NCI-H2107 (cell line): ENCODE measurements at places on chromosomes 13 and 19.
A peak's percentile ranks its signal among the peaks of the same experiment; 100 is the strongest.

DNA sequence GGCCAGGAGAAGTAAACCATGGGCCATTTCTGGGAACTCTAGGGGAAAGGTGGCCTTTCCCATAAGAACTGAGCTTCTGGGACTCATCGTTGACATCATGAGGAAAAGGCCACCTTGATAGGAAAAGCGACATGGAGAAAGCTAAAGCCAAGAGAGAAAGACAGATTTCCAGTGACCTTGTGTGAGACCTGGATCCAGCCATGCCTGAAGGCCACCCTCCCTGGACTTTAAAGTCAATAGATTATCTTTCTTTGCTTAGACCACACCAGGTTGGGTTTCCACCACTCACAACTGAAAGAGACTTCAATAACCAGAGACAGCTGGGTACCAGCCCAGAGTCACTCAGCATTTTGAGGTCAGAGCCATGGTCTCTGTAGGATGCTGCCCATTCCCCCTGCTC lies 3.5 kb downstream of the CYP4F2 start:
- DNase-seq = no peak

- DNase-seq = no peak
Observed at GRCh38 chr19:12647047-12647446, 19.5 kb downstream of the MAN2B1 start.

DNA sequence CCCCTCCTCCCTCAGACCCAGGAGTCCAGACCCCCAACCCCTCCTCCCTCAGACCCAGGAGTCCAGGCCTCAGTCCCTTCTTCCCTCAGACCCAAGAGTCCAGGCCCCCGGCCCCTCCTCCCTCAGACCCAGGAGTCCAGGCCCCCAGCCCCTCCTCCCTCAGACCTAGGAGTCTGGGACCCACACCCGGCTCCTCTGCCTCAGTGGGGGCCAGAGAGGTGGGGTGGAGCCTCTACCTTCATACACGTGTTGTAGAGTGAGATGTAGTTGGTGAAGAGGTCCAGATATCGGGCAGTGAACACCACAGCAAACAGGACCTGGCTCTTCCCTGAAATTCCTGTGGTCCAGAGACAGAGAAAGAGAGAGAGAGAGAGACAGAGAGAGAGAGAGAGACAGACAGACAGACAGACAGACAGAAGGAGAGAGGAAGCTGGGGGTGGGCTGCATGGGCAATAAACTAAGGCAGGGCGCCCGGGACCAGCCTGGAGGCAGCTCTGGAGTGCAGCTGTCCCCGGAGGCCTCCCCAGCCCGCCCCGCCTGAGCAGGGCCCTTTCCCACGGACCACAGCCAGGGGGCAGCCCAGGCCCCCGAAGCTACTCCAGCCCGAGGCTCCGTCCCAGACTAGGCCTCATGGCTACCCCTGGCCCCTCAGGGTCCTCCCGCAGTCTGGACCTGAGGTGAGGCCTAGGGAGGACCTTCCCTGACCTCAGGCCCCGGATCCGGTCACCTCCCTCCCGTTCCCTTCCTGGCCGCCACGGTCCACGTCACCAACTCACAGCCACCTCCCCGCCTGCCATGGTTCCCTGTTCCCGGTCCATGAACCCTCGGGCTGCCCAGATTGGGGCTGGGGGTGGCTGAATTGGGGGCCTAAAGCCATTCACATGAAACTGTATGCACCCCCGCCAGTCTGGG lies 907 bp downstream of the KDELR1 start:
- DNase-seq = no peak

DNA sequence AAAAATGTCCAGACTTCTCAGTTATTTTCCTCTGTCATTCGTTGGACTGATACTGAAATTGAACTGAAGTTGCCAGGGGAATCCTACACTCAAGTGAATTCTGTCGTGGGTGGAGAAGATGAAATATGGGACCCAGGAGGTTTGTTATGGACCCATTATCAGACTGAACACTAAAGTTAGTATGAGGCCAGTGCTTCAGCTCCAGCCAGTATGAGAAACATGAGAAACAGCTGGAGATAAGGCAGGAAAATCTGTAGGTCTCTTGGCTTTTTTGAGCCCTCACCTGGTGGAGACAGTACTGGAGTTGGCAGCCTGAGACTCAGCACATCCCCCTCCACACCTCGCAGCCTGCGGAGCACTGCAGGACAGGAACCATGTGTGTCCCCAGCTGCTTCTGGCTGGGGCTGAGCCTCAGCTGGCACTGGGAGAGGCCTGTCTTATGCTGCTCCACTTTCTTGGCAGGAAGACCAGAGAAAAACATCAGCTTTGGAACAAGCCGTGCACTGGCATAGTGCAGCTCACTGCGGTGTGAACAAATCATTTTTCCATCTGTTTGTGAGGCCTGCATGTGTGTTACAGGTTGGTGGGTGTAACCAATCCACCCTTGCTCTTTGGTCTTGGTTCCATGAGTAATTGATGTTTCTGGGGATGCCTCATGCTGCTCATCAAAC lies 641.0 kb downstream of the FGF9 start:
- DNase-seq = no peak

- no peak for DNase-seq
Observed at GRCh38 chr13:111973605-111974340, 93.2 kb upstream of the SOX1 start.

- peak; percentile 12 for DNase-seq
Observed at GRCh38 chr19:460877-461720, at the start of gene SHC2. Gene SHC2 (minus strand): TSS chr19:461033. CDS start chr19:460996, 37 bp downstream.

DNA sequence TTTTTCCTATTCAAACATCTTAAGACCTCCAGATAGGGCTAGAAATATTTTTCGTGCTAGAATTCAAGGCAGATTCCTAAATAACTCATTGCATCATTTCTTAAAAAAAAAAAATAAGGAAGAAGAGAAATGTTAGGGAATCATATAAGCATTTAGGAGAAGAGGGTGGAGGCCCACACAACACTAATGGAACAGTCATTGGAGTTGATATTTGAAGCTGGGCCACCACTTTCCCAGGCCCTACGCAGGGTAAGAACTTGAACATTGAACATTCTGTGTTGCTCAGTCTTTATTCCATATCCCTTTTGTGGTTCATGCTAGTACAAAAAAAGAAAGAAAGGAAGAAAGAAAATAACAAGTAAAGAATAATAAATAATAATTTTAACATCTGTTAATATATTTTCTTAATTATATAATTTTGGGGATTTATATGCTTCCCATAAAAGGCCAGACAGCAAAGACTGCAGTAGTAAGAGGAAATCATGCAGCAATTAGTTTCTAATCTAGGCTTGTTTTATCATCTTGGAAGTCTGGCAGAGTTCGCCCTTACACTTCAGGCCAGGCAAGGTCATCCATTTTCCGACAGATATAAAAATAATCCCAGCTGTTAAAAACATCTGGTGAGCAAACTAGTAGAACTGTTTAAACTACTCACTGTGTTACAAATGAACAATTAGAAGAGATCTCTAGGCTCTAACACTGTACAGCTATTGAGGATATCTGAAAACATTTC lies 127.7 kb downstream of the FRY start:
- no peak for DNase-seq

GRCh38 chr19:4502282-4503131 lies 15.8 kb downstream of the PLIN4 start:
- no peak for DNase-seq

DNA sequence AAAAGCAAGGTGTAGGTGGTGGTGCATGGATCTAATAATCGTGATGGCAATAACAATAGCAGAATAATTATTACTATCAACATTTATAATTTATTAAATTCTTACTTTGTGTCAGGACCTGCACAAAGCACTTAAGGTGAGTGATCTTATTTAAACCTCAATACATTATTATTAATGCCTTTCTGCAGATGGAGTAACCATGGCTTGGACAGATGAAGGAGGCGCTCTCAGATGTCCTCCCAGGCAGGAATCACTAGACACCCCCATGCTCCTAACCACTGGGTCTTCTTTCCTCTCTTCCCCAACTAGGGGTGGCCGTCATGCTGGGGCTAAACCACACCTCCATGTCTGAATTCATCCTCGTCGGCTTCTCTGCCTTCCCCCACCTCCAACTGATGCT lies at the start of gene OR10H2:
Gene OR10H2, plus strand, starts transcription at position 301 of the 400 bp plus-strand sequence. Its CDS starts 20 bp downstream, at position 321.
- no peak for DNase-seq

DNA sequence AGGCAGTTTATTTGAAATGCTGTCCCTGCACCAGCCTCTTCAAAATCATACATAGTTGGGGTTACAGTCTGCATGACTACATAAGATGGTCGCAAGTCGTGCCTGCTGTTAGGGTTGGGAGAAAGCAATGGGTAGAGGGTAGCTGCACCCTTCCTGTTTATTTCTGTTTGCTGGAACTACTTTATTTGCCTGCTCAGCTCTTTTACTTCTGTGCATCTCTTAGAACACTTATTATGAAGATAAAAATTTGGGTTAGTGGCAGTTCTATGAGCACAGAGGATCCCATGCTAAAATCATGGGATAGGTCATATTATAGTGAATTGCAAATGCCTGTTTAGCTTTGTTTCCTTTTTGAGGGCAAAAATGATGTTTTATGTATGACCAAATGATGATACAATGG lies 160.1 kb downstream of the MYO16 start:
- no peak for DNase-seq

DNA sequence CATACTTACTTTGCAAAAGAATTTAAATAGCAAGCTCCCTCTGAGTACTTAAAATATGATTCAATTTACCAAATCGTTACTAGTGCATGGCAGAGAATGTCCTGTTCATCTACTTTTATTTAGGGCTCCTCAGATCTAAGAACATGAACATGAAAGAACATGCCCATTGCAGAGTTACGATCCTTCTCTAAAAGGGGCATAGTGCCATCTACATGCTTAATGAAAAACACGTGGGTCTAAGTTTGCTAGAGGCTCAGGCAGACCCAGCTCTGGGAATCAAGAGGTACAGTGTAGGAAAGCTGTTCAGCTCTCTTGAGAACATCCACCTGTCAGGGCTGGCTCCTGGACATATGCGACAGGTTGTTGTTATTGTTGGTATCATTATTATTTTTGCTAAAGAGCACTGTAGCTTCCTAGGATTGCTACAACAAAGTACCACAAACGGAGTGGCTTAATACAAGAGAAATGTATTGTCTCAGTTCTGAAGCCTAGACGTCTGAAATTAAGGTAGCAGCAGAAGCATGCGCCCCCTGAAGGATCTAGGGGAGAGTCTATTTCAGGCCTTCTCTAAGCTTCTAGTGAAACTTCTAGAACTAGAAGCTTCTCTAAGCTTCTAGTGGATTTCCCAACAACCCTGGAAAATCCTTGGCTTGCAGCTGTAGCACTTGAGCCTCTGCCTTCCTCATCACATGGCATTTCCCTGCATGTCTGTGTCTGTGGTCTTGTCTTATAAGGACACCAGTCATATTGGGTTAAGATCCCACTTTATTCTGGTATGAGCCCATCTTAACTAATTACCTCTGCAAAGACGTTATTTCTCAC lies 133.9 kb downstream of the DCT start:
- no peak for DNase-seq

GRCh38 chr13:74251778-74252519 lies 117.7 kb upstream of the KLF12 start:
- DNase-seq = no peak

GRCh38 chr13:65594298-65594781 lies 1635.8 kb downstream of the PCDH9 start:
- no peak for DNase-seq

DNA sequence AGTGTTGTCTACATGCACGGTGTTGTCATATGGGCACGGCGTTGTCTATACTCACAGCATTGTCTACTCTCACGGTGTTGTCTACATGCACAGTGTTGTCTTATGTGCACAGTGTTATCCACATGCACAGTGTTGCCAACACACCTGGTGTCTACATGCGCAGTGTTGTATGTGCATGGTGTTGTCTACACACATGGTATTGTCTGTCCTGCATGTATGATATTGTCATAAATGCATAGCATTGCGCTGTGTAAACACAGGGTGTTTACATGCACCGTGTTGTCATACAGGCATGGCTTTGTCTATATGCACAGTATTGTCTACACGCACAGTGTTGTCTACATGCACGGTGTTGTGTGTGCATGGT lies 6.8 kb downstream of the ADPRHL1 start:
- DNase-seq = no peak

GRCh38 chr13:50627111-50627510 lies 216.4 kb downstream of the DLEU7 start:
- DNase-seq = no peak

DNA sequence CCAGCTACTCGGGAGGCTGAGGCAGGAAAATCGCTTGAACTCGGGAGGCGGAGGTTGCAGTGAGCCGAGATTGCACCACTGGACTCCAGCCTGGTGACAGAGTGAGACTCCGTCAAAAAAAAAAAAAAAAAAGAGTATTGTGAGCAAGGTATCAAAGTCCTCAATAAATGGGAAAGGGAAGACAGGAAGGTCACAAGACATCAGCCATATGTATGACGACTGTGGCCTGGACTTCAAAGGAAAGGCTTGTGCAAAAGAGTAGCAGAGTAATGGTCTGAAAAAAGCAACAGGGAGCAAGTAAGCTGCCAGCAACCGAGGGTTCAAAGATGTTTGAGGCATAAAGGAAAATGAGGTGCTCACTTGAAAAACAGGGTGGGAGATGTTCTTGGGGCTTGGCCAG lies 116.0 kb upstream of the WASF3 start:
- no peak for DNase-seq

DNA sequence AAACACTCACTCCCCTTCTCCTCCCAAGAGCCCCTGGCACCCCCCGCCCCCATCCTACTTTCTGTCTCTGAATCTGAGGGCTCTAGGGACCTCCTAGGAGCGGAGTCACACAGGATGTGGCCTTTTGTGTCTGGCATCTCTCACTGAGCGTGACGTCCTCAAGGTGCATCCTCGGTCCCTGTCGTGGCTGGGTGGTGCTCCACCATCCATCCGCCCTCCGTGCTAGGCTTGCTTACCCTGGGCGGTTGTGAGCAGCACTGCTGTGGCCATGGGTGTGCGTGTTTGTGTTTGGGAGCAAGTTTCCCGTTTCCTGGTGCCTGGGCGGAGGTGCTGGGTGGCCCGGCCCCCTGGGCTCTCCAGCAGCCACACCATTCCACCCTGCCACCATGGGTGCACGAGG lies 12.2 kb downstream of the PLEKHJ1 start:
- no peak for DNase-seq

- no peak for DNase-seq
Observed at GRCh38 chr13:27283906-27284493, 13.4 kb downstream of the RASL11A start.

- no peak for DNase-seq
Observed at GRCh38 chr13:23833733-23834611, 55.2 kb downstream of the MIPEP start.

GRCh38 chr19:14030997-14031718 lies 404 bp upstream of the IL27RA start:
- no peak for DNase-seq

DNA sequence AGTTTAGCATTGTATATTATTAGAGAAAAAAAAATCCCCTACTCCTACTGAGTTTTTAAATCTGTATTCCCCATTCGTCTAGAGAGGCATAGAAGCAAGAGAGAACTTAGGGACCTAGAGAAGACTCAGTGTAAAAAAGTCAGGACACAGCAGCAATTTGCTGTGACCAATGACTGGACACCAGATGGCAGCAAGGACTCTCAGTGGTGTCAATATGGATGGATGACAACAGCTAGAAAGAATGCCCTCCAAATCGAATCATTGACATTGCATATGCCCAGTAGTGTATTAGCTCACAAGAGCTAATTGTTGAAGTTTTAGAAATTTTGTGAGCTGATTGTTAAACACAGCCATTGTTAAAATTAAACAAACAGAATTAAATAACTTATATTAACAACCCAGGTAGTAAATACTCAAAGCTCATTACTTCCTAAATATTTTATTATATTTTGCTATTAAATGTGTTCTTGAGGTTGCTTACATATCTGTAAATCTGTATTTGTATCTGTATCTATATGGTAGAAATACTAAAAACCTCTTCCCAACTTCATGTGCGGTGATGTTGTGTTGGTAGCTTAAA lies 43.9 kb downstream of the SIAH3 start:
- no peak for DNase-seq

- DNase-seq = no peak
Observed at GRCh38 chr13:43797159-43797558, 10.4 kb upstream of the ENOX1 start.
